Activated CD4-positive, alpha-beta T cell treated with anti-CD3 and anti-CD28 coated beads for 4 hours (primary cell): ENCODE measurements at places on chromosomes 5 and 9.

GRCh38 chr5:85458319-85458718, 1073.6 kb upstream of the EDIL3 start:
- DNase-seq, result no peak

DNA sequence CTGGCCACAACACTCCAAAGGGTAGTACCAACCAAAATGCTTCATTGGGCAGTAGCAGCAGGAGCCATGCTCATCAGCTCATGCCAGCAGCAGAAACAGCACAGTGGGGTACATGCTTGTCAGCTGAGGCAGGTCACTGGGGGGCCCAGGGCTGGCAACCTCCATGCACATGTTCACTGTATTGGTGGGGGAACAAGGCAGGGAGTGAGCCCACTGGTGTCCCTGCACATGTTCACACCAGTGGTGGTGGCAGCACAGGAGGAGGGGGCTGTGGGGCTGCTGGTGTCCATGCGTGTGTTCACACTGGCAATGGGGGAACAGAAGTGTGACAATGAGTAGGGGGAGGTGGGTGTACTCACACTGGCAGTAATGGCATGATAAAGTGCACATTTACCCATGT, 254.3 kb upstream of the KIF2A start:
- DNase-seq, result no peak

- DNase-seq, result no peak
These were observed 791 bp upstream of the STARD4 start for GRCh38 chr5:111513131-111513520.

DNA sequence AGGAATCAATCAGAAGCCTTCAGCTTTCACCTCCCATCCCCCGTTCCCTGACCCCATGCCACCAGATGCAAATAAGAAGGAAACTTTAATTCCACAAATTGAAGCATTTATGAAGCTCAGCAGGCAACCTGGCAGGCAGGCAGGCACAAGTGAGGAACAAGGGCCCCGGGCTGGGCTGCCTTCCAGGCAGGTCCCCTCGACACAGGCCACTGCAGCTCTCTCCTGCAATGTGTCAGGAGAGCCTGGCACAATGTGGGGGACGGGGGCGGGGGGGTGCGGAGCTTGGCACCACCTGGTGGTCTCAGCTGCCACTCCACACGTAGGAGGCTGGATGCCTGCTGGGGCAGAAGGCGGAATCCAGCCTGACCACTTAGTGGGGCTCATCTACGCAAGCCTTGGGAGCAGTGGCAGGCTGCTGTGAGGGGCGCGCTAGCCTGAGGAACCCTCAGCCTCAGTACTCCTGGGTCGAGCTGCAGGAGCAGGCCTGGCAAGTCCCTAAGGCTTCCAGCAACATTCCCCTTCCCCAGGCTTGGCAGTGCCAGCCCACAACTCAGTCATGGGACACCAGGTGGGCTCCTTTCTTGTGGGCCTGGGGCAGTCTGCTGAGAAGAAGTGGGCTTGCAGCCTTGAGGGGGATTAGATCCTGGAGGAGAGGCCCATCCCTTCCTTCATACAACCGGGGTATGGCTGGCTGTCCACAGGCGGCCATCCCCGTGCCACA, 50.2 kb upstream of the KCNMB1 start:
- DNase-seq, result no peak

DNA sequence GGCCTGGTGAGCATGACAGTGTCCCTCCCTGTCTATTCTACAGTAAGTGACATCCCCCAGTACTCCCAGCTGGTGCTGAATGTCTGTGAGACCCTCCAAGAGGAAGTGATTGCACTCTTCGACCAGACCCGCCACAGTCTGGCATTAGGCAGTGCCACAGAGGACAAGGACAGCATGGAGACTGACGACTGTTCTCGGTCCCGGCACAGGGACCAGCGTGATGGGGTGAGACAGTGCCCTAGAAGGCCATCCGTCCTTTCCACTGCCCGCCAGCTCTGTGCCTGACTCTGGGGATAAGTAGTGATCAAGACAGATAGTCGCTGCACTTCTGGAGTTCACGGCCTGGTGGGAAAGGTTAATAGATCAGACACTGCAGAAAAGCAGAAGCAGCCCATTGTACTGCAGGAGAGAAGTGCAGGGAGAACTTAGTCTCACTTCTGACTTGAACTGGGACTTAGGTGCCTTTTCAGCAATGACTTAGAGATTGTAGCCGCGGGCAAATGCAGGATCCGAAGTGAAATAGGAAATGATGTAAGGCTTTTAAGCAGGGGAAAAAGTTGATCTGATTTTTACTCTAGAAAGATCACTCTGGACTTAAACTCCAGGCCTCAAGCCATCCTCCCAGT, 28.4 kb downstream of the SH3GLB2 start:
- DNase-seq, result no peak
